ENCODE measurements at places on chromosomes 4 and X. TPM values are rescaled to one million over a fixed set of nuclear protein-coding genes. Genes with fewer than 3 reads are reported as not detected.
A peak's percentile ranks its signal among the peaks of the same experiment; 100 is the strongest.

DNA sequence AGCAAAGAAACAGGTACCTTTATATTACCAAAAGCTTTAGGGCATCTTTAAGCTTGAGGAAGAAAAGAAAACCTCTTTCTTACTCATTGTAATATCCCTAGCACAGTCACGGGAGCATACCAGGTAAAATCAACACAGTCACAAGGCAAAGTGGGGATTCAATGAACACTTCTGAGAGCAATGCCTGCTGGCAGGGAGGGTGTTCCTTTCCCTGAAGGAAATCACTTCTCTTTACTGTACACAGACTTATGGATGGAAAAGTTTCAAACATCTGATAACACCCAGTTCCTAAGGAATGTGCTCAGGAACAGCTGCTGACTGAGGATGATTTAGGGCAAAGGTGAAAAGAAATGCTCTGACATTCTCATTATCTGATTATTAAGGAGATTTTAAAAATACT is 94.8 kb downstream of the MAML3 start:
- H3K4me3 ChIP-seq: no peak overlapping the region
- H3K36me3 ChIP-seq: no peaks in the 10 kb centered on the region
- no peak overlapping the region for H3K27ac ChIP-seq

Gene AKAP14
- not detected for total RNA-seq

GRCh38 chr4:11343536-11343935 is 85.2 kb downstream of the HS3ST1 start:
- H3K36me3 ChIP-seq: no peaks in the 10 kb centered on the region
- H3K27me3 ChIP-seq: no peaks in the 10 kb centered on the region
- H3K27ac ChIP-seq: no peak overlapping the region
- no peak for DNase-seq
- H3K4me3 ChIP-seq: no peak overlapping the region

Gene AREG
- 4.0 TPM for total RNA-seq

Gene FAT4
- total RNA-seq: 4.1 TPM

DNA sequence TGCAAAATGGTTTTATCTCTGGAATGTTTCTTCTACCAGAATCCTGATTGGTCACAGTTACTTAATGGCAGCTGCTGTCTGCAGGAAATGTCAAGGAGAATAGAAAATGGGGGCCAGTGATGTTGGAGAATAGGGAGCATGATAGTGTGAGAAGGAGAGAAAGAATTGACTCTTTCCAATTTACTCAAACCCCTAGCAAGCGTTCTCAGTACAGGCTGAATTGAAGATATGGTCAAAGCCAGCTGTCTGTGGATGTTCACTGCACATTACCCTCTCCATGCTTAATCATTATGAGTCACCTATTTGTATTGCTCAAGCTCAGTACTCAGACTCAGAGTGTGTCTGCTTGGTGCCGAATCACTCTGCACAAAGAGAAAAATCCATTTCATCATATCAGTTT is 57.8 kb upstream of the FAM47B start:
- DNase-seq: no peak
- no peak overlapping the region for H3K4me3 ChIP-seq
- H3K27ac ChIP-seq: peak overlapping the region; percentile 31
- no peaks in the 10 kb centered on the region for H3K27me3 ChIP-seq

- no peak for DNase-seq
- no peak overlapping the region for H3K4me3 ChIP-seq
Measured at GRCh38 chr4:138658518-138658917, 357.1 kb upstream of the NOCT start.

GRCh38 chrX:39820938-39821708 is 276.6 kb downstream of the BCOR start:
- H3K36me3 ChIP-seq: no peaks in the 10 kb centered on the region
- no peaks in the 10 kb centered on the region for H3K4me1 ChIP-seq
- peaks cover 10% of the 10 kb centered on the region for H3K27me3 ChIP-seq

GRCh38 chrX:72314881-72315280 is 9.2 kb upstream of the CITED1 start:
- DNase-seq: no peak
- H3K27me3 ChIP-seq: peaks cover 13% of the 10 kb centered on the region
- no peak overlapping the region for H3K27ac ChIP-seq
- H3K4me1 ChIP-seq: no peaks in the 10 kb centered on the region
- H3K4me3 ChIP-seq: no peak overlapping the region

Gene EGFL6
- not detected for total RNA-seq

DNA sequence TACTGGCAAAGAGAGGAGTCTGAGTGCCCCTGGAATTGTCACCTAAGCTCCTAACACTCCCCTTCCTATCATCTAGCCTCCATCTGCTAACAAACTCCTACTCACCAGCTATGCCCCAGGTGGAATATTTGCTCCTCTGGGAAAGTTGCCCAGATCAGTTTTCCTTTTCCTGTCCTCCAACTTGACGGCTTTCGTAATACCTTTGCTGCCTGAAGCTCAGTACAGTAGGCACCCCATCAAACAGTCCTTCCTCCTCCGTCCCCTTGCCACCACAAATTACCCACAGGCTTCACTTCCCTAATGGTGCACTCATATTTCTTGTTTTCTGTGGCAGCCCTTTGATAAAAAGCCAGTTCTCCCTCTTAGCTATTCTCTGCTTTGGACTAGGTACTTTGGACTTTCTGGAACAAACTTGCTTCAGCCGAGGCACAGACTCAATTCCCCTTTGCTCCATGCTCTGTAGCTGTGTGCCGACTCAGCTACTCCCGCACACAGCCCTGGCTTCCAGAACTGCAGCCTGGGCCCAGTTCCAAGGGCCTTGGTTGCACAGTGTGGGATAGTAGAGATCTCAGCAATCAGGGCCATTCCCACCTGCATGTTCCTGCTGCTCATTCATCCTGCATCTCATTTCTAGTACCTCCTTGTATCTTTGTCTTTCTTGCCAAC is 605.1 kb downstream of the BCOR start:
- no peak overlapping the region for H3K4me3 ChIP-seq
- DNase-seq: no peak
- H3K4me1 ChIP-seq: peaks cover 6% of the 10 kb centered on the region
- no peaks in the 10 kb centered on the region for H3K27me3 ChIP-seq

DNA sequence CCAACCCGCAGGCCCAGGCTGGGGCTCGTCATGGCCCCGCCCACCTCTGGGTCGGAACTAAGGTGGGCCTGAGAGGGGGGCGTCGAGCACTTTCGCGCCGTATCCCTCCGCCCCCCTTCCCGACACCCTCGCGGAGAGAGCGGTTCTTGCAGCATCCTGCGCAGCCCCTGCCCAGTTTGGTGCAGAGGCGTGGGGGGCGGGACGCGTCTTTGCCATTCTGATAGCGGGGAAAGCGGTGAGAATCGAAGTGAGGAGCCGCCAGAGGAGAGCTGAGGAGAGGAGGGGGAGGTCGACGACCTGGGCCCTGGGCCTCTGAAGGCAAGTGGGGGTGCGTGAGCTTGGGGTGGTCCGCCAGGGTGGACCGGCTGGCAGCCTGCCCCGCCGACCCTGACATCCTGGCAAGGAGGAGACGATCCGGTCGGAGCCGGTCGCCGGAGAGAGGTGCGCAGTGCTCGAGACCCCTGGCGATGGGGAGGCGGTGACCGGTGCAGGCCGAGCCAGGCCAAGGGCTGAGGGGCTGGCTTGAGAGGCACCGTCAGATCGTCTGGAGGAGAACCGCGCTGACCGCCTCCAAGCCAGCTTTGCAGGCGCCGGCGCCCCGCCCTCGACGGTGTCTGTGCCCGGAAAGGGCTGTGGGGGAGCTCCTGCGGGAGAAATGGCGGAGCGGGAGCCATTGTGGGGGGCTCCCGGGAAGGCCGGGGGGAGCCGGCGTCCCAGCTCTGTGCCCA is 25.5 kb downstream of the GPRASP3 start:
- H3K4me3 ChIP-seq: peak overlapping the region; percentile 54
- no peaks in the 10 kb centered on the region for H3K4me1 ChIP-seq
- no peak for DNase-seq

- H3K4me3 ChIP-seq: no peak overlapping the region
- H3K4me1 ChIP-seq: no peaks in the 10 kb centered on the region
- no peaks in the 10 kb centered on the region for H3K27me3 ChIP-seq
- H3K36me3 ChIP-seq: no peaks in the 10 kb centered on the region
- no peak for DNase-seq
- no peak overlapping the region for H3K27ac ChIP-seq
Measured at GRCh38 chr4:73970011-73970410, 11.8 kb downstream of the PF4 start.

Gene RAB9B
- 3.8 TPM for total RNA-seq

DNA sequence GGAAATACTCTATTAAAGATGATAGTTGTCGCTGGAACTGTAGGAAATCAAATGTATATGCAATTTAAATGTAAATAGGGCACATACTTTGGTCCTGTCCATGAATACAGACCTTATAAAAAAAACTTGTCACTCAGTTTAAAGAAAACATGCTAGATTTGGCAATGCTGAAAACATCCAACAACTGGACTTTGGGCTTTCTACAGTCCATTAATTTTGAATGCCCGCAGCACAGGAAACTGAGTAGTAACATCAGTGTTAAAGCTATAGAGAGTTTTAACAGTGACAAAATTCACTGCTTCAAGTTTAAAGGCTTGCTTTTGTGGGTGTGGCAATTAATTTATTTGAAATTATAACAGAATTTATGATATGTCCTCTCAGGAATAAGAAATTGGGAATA is 578.4 kb downstream of the TRIML1 start:
- no peak for DNase-seq
- H3K27me3 ChIP-seq: no peaks in the 10 kb centered on the region
- no peaks in the 10 kb centered on the region for H3K4me1 ChIP-seq
- H3K36me3 ChIP-seq: no peaks in the 10 kb centered on the region

DNA sequence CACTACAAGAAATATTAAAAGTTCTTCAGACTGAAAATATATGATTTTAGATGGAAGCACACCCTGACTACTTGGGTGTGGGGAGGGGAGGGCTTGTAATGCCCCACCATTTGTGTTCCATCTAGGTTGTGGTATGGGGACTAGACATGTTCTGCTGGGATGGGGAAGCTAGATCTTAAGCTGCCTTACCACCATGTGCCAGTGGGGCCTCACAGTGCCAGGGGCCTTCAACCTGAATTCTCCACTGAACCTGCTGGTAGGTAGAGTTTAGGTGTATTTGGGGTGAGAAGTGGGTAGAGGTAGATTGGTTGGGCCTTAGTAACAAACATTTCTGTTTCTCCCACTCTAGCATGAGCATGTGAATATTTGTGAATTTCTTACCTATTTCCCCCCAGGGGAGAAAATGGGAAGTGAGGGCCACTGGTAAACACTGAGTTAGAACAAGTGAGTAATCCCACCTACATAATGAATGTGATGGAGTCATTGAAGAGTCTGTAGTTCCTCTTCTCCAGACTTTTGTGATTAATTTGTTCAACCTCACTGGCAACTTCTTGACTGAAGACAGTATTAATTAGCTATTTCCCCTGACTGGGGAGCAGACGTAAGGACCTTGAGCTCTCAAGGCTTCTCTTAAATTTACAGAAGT is 44.0 kb downstream of the BRCC3 start:
- no peaks in the 10 kb centered on the region for H3K4me1 ChIP-seq
- no peak for DNase-seq
- no peak overlapping the region for H3K4me3 ChIP-seq
- no peaks in the 10 kb centered on the region for H3K27me3 ChIP-seq
- H3K36me3 ChIP-seq: no peaks in the 10 kb centered on the region
- no peak overlapping the region for H3K27ac ChIP-seq

GRCh38 chr4:24240655-24241054 is 343.7 kb downstream of the DHX15 start:
- no peak for DNase-seq
- H3K4me3 ChIP-seq: no peak overlapping the region
- H3K4me1 ChIP-seq: peaks cover 29% of the 10 kb centered on the region
- H3K27ac ChIP-seq: no peak overlapping the region
- H3K36me3 ChIP-seq: no peaks in the 10 kb centered on the region
- H3K27me3 ChIP-seq: no peaks in the 10 kb centered on the region

Gene FGA
- total RNA-seq: 49.0 TPM

Gene XPNPEP2
- 2.0 TPM for total RNA-seq

Gene C4orf51
- total RNA-seq: not detected

DNA sequence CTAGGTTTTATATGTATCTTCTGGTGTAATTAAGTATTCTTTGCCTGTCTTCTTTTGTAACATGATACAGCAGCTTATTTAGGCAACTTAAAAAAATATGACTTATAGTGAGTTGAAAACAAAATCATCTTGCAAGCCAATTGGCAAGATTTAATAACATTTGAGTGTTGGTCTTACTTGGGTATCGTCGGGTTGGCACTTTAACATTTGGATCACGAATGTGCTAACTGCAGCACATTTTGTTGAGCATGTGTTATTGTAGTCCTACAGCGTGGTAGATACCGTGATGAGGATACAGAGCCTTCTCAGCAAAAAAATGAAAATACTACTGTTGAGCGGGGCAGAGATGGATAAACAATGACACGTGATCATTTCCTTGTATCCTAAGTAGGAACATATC is 295.3 kb downstream of the ARHGAP10 start:
- no peak for DNase-seq
- H3K4me1 ChIP-seq: peaks cover 58% of the 10 kb centered on the region
- H3K4me3 ChIP-seq: no peak overlapping the region
- peak overlapping the region; percentile 76 for H3K27ac ChIP-seq

Gene AFM
- 0.29 TPM for total RNA-seq

GRCh38 chr4:131248314-131248713 is 1900.8 kb upstream of the PCDH10 start:
- H3K27me3 ChIP-seq: no peaks in the 10 kb centered on the region
- DNase-seq: no peak
- H3K4me1 ChIP-seq: no peaks in the 10 kb centered on the region
- H3K27ac ChIP-seq: no peak overlapping the region
- no peaks in the 10 kb centered on the region for H3K36me3 ChIP-seq

GRCh38 chr4:5827108-5828004 is 65.5 kb downstream of the CRMP1 start:
- no peaks in the 10 kb centered on the region for H3K27me3 ChIP-seq
- H3K4me3 ChIP-seq: no peak overlapping the region
- no peak overlapping the region for H3K27ac ChIP-seq
- H3K4me1 ChIP-seq: peaks cover 9% of the 10 kb centered on the region
- DNase-seq: no peak

Gene NMU
- total RNA-seq: not detected

Data from gastrocnemius medialis (tissue), 4 donors.